ENCODE measurements at places on chromosomes 2 and 18.

DNA sequence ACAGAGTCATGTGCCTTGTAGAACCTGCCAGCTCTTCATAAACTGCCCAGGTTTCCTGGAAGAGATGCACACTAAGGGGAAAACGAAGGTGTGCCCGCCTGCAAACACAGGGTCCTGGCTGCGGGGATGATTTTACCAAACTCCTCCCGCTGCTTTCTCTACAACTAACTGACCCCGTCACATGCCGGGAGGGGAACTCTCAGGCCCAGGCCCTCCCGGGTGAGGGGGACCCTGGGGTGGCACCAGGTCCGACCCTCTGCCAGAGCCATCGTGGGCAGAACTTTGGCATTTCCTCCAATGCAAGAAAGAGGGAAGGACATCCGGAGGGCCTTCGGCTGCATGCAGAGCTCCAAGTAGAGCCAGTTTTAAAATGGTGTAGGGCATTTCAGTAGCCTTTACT lies 28.6 kb downstream of the CAPN13 start:
- DNase-seq: no peak

DNA sequence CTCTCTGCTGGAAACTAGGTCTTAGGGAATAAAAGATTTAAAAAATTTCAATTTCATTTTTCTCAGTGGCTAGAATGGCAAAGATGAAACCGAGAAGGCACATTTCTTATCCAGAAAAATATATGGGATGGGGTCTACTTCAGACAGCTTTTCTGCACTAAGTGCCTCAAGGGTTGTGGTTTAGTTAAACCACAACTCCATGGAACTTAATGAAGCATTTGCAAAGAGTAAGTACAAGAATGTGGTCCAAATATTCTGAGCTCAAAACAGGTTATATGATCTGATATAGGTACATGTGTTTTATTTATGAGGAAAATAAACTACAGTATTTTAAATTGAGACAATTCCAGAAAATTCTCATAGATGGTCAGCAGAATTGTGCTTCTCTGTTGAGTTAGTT lies 101.8 kb upstream of the FZD5 start:
- no peak for DNase-seq

DNA sequence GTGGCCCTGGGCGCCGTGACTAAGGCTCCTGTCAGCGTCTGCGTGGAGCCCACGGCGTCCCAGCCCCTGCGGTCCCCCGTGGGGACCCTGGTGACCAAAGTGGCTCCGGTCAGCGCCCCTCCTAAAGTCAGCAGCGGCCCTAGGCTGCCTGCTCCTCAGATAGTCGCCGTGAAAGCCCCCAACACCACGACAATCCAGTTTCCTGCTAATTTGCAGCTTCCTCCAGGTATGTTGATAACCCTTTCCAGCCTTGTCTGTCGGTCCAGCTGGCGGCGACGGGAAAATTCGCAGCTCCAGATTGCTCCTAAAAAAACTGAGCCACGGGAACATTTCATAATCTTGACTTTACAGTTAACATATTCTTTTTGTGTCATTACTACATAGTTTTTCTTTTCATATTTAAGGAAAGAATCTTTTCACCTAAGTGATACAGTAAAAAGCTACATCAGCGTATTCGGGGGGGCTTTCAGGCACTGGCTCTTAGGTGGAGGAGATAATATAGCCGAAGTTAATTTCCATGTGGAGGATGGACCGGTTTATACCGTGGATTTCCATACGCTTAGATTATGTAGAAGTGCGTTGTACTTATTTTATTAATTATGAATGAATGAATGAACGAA lies 916 bp downstream of the TAF4B start:
- DNase-seq: peak; percentile 10

DNA sequence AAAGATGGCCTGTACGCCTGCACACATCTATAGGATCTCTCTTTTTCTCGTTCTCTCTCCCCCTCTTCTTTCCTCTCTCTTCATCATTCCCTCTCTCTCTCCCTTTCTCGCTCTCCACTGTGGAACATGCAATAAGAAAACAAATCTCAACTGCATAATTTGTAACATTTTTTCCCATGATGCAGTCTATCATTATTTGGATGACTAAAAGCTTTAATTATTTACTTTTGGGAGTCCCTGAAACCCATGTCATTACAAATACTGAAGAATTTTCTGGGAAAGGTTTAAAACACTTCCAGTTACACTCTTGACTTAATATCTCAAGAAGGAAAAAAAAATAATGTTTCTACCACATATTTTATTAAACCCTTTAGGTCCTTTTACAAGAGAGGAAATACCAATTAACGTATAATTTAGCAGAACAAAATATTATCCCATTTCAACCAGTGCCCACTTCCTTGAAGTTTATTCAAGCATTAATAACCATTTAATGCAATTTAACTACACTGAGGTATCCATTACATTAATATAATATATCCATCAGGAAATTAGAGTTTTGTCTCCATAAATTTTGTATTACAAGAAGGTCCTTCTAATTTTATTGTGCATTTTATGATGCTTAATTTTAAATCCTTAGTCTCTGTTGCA lies 1615.2 kb upstream of the ACVR2A start:
- no peak for DNase-seq

DNA sequence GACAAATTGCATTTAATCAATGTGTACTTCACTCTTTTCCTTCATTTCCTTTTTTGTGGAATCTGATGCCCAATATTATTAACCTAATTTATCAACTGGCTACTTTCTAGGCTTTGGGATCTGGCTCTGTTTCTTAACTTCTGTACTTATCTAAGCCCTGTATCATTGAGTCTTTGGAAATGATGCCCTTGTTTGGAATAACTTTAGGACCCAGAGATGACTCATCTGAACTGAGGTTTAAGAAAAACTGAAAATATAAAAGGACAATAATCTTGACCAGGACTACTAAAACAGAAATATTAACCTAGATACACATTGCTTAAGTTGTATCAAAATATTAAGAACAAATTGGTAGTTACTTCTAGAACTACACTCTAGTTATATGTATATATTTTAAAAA lies 600.8 kb downstream of the CPS1 start:
- DNase-seq: no peak

DNA sequence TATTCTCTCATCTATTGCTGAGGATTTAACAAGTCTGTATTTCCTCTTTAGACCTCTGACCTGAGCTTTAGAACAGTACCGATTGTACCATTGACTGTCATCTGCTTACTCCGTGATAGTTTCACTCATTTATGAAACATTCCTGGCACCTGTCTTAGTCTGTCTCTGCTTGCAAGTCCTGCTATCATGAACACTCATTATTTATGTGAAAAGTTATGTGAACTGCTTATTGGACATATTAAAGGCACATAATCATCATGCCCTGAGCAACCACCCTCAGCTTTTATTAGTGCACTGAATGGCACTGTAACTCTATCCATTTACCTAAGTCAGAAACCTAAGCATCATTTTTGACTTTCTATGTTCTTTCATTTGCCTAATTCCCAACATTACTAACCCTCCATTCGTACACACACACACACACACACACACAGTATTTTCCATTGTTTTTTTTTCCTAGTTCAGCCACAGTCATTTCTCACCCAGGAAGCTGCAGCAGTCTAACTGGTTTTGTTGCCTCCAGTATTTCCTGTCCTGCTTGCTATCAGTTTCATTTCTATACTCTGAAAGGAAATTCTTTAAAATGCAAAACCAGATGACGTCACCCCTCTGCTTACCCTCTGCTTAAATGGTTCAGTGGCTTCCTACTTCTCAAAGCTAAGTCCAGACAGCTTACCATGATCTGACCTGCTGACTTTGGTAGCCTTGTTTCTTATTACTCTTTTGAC lies 146.1 kb downstream of the HAUS1 start:
- DNase-seq: no peak

GRCh38 chr2:133247631-133248030 lies 320.6 kb downstream of the NCKAP5 start:
- DNase-seq: no peak

GRCh38 chr2:160484859-160485520 lies 8.6 kb downstream of the RBMS1 start:
- no peak for DNase-seq

DNA sequence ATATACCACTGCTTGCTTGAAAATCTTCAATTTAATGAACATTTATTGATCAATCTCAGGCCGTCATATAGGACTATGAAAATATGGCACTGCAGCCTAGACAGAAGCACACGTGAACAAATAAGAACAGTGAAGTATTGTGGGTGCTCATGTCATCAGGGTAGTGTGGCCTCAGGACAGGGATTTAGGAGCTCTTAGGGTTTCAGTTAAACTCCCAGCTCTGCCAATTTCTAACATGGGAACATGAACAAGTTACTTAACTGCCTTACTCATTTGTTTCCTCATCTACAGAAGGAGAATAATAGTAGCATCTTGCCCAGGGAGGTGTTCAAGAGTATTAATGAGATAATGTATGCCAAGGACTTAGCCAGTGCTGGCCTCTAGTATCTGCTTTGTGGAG lies 146.0 kb upstream of the MAP3K20 start:
- DNase-seq: no peak

DNA sequence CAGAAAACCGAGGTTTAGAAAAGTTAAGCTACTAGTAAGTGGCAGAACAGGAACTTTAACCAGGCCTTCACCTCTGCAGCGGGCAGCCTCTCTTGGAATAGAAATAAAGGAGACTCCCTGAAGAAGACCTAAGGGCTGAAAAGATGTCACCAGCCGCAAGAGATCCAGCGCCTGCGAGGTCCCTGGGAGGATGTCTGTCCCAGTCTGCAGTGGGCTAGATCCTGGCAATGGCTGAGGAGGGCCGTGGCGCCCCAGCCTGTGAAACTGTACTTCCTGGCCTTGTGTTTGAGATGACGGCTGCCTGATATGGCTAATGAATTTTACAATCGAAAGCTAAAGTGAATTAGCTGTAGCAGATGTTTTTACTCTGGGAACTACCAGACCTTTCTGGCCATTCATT lies 300.6 kb upstream of the SALL3 start:
- no peak for DNase-seq

GRCh38 chr2:171810422-171811244 lies 83.4 kb downstream of the SLC25A12 start:
- DNase-seq: no peak

DNA sequence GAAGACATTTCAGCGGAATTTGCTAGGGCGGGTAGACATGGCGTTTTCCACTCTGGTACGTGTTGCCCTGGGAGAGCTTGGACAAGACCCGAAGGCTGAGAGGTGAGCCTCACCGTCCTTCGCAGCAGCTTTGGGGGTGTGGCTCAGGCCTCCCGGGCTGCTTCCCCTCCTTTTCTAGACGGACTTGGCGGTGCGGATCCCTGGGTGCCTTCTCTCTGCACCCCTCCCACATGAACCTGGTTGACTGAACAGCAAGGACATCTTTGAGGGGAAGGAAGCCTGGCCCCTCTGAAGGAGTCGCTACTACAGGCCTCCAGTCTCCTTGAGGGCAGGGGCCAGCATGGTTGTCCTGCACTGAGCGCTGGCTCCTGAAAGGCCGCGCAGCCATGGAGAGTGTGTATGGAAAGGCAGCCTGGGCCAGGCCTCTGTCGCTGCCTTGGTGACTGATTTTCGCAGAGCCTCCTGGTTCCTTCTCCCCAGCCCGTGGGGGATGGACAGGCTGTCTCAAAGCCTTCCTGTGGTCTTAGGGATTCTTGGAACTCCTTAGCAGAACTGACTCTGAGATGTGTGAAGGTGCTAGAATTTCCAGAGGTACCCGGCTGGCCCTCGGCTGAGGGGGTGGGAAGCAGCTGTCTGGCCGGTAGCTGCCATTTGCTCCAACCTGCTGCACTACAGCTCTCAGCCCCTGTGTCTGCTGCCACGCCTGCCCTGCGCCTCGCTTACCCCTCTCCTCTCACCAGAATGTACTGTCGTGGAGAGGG lies 9.9 kb downstream of the CNNM4 start:
- DNase-seq: no peak

- no peak for DNase-seq
Measured at GRCh38 chr2:165587335-165587938, 117.9 kb downstream of the CSRNP3 start.

GRCh38 chr18:49767111-49768050 lies 46.0 kb downstream of the ACAA2 start:
- no peak for DNase-seq

GRCh38 chr2:237896956-237897355 lies 37.5 kb downstream of the RAMP1 start:
- no peak for DNase-seq

Measured in SW480 (cell line).